Activated T-helper 1 cell treated with anti-CD3 and anti-CD28 coated beads, Interleukin-12 subunit alpha, Interleukin-12 subunit beta, Interleukin-2, Interleukin-4 antibody, amounts not matched to agents 30 ng/mL and 10 ng/mL and 1 ng/mL, durations not matched to agents 14 hours and 24 hours and 36 hours (primary cell): ENCODE measurements at places on chromosomes 3 and 15. TPM values are rescaled to one million over a fixed set of nuclear protein-coding genes. Genes with fewer than 3 reads are reported as not detected.

GRCh38 chr3:124650798-124651197, 79.5 kb upstream of the UMPS start:
- no peak for DNase-seq
- H3K4me1 ChIP-seq, result peaks cover 15% of the 10 kb centered on the region
- no peaks in the 10 kb centered on the region for H3K36me3 ChIP-seq
- H3K27me3 ChIP-seq, result peaks cover 32% of the 10 kb centered on the region

GRCh38 chr3:14039149-14039548, 85.5 kb downstream of the CHCHD4 start:
- H3K4me1 ChIP-seq, result no peaks in the 10 kb centered on the region
- H3K27ac ChIP-seq, result no peak overlapping the region
- no peak overlapping the region for H3K4me3 ChIP-seq
- no peak for DNase-seq

GRCh38 chr3:169403855-169404519, 259.5 kb downstream of the MECOM start:
- H3K4me1 ChIP-seq, result no peaks in the 10 kb centered on the region
- no peak overlapping the region for H3K4me3 ChIP-seq
- no peaks in the 10 kb centered on the region for H3K27me3 ChIP-seq
- H3K36me3 ChIP-seq, result no peaks in the 10 kb centered on the region
- no peak overlapping the region for H3K27ac ChIP-seq

GRCh38 chr15:75712668-75713337, at the start of gene CSPG4:
Gene CSPG4 (minus strand): TSS chr15:75712848. CDS start chr15:75712755, 93 bp downstream.
- DNase-seq, result no peak
- no peak within 1 kb of the TSS for H3K27ac ChIP-seq
- H3K4me3 ChIP-seq, result no peak within 1 kb of the TSS
- no peaks in the 10 kb centered on the region for H3K4me1 ChIP-seq

DNA sequence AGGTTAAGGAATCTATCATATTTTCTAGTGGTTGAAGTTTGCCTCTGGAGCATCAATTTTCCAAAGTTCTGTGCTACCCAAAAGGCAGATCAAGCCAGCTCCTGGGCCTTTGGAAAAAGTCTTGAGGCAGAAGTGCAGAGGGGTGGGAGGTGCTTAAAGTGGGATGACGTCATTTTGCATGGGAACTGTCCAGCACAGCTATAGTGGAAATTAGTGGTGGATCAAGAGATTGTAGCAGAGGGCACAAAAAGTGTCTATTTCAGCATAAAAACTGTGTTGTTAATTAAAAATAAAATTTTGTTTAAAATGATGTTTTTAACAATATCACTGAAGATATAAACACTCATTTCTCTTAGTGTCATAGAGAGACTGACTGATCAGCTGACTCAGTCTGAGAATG, 221.9 kb downstream of the LRRN1 start:
- no peak overlapping the region for H3K4me3 ChIP-seq
- no peak overlapping the region for H3K27ac ChIP-seq
- no peaks in the 10 kb centered on the region for H3K27me3 ChIP-seq
- DNase-seq, result no peak
- no peaks in the 10 kb centered on the region for H3K36me3 ChIP-seq

DNA sequence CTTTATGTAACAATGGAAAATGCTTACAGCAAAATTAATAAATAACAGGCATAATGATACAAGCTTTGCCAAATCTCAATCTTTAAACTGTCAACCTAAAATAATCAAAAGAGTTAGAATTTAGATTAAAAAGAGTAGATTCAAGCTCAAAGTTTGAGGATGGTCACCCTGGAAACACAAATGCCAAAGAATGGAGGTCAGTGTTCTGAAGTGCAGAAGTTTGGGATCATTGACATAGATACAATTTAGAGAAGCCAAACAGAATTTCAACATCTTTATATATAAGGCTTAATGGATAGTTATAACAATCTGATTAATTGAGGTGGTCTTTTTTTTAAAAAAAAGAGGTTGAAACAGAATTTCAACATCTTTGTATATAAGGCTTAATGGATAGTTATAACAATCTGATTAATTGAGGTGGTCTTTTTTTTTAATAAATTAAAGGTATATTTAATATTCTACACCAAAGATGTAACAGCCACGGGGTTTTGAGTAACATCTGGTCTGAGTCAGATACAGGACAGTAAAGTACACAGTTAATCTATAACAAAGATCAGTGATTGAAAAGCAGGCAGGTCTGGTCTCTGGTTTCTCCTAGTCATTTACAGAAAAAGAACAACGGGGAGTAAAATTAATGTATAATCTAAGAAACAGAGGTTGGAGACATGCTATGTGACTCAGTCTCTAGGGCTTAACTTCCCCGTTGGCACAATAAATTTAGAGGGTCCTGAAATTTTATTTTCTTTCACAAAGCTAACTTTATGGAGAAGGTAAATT, 490.7 kb downstream of the GBE1 start:
- H3K36me3 ChIP-seq, result no peaks in the 10 kb centered on the region
- no peak overlapping the region for H3K27ac ChIP-seq
- no peak for DNase-seq
- no peaks in the 10 kb centered on the region for H3K27me3 ChIP-seq
- no peak overlapping the region for H3K4me3 ChIP-seq

SUCNR1 gene
- total RNA-seq, result not detected in 2 replicates

GJD2 gene
- not detected in 2 replicates for total RNA-seq

DNA sequence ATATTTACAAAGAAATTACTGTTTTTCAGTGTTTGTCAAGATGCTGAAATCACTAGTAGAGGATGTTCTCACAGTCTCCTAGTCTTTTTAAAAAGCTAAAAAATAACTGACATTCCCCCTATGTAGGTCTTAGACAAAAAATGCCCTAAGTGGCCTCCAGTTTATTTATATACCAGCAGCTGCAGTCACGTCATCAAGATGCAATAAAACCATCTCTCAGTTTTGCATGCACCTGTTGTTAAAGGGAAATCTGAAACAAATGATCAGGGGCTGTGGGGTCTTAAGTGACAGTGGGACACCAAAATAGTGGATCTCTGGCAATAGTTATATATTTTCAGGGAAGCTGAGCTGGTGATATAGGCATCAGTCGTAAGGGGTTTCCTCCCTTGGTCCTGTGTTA, 146.5 kb upstream of the ARPP21 start:
- H3K27ac ChIP-seq, result no peak overlapping the region
- H3K36me3 ChIP-seq, result no peaks in the 10 kb centered on the region
- H3K4me1 ChIP-seq, result no peaks in the 10 kb centered on the region
- no peak overlapping the region for H3K4me3 ChIP-seq
- no peak for DNase-seq
- H3K27me3 ChIP-seq, result no peaks in the 10 kb centered on the region

- peak overlapping the region; percentile 1 for H3K4me3 ChIP-seq
- peak overlapping the region; percentile 99 for H3K27ac ChIP-seq
- H3K36me3 ChIP-seq, result peaks cover 38% of the 10 kb centered on the region
- peaks cover 90% of the 10 kb centered on the region for H3K4me1 ChIP-seq
- H3K27me3 ChIP-seq, result no peaks in the 10 kb centered on the region
Observed at GRCh38 chr15:60572541-60573421, 93.8 kb upstream of the ICE2 start.

GRCh38 chr15:32122013-32122412, 91.7 kb downstream of the CHRNA7 start:
- H3K36me3 ChIP-seq, result no peaks in the 10 kb centered on the region
- no peak overlapping the region for H3K4me3 ChIP-seq
- peaks cover 1% of the 10 kb centered on the region for H3K27me3 ChIP-seq

IVD gene
- total RNA-seq, result 59.6 and 65.2 TPM in 2 replicates
